Motor neuron (in vitro differentiated cells): ENCODE measurements at places on chromosomes 16 and 17. TPM values are rescaled to one million over a fixed set of nuclear protein-coding genes. Genes with fewer than 3 reads are reported as not detected.

DYNLRB2 gene
- not detected in 2 replicates for total RNA-seq

- no peak for ATAC-seq
These were observed 70.3 kb upstream of the MMP2 start for GRCh38 chr16:55408661-55409060.

CCT6B gene
- 2.2 and 3.4 TPM in 2 replicates for total RNA-seq

NCOR1 gene
- 51.0 and 62.7 TPM in 2 replicates for total RNA-seq

CES1 gene
- total RNA-seq = 12.3 and 19.9 TPM in 2 replicates

- no peak for ATAC-seq
These were observed 17.7 kb downstream of the ITGAL start for GRCh38 chr16:30490210-30490609.

SYT17 gene
- total RNA-seq = 4.6 and 5.3 TPM in 2 replicates

CRYBA1 gene
- total RNA-seq = not detected in 2 replicates

ULK2 gene
- total RNA-seq = 3.3 and 5.0 TPM in 2 replicates

GRCh38 chr16:57012353-57012752, 23.0 kb downstream of the NLRC5 start:
- no peak for ATAC-seq

- peak; percentile 95 for ATAC-seq
These were observed 18.0 kb upstream of the PMFBP1 start for GRCh38 chr16:72189865-72190371.

GRCh38 chr16:30374538-30374937, at the start of gene MYL11:
TSS of gene MYL11 (plus strand) at chr16:30374802. CDS start at chr16:30374858, 56 bp downstream.
- no peak for ATAC-seq

AANAT gene
- 0.18 and 0.33 TPM in 2 replicates for total RNA-seq

DNA sequence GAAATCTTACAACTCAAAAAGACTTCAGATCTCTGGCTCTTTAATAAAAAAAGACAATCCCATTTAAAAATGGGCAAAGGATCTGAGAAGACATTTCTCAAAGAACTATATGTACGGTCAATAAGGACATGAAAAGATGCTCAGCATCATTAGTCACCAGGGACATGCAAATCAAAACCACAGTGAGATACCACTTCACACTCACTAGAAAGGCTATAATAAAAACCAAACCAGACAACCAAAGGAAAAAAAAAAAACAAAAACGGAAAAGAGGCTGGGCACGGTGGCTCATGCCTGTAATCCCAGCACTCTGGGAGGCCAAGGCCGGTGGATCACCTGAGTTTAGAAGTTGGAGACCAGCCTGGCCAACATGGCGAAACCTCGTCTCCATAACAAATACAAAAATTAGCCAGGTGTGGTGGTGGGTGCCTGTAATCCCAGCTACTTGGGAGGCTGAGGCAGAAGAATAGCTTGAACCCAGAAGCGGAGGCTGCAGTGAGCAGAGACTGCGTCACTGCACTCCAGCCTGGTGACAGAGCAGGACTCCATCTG, 1.7 kb upstream of the NPIPB7 start:
- ATAC-seq = no peak

GRCh38 chr16:75593825-75594820, 27.9 kb downstream of the GABARAPL2 start:
- ATAC-seq = peak; percentile 93

DNA sequence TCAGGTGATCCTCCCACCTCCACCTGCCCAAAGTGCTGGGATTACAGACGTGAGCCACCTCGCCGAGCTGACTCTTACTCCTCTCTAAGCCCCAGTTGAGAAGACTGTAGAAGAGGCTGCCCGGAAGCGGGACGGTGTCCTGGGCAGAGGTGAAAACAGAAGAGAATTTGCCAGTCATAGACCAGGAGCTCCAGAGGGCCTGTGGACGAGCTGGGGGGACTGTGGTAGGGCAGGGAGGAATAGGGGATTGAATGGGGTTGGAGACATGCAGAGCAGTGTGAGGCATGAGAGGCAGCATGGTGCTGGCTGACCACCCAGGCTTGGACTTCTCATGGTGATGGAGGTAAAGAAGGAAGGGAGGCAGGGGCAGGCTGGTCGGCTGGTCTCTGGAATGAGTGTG, 17.1 kb upstream of the PHB1 start:
- no peak for ATAC-seq

GRCh38 chr16:65688301-65688700, 566.4 kb upstream of the CDH11 start:
- no peak for ATAC-seq

ZNF624 gene
- total RNA-seq = 7.0 and 7.2 TPM in 2 replicates

ZNRF1 gene
- 18.5 and 20.1 TPM in 2 replicates for total RNA-seq

DNA sequence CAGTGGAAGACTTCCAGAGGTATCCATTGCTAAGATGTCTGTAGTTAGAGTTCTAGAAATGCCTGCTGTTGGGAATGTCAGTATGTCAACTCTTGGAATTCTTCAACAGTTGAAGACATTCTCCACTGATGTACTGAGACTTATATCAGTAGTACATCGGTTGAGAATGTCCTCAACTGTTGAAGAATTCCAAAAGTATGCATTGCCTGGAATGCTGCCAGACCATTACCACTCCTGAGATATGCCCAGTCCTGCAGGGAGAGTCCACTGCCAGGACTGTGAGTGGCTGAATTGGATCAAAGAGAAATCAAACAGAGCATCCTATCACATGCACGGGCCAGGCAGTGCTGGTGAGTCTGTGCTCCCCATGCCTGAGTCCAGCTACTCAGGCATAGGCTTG, 42.0 kb downstream of the IL21R start:
- ATAC-seq = no peak

GRCh38 chr17:74659889-74660288, 36.4 kb upstream of the CD300E start:
- ATAC-seq = no peak

DNA sequence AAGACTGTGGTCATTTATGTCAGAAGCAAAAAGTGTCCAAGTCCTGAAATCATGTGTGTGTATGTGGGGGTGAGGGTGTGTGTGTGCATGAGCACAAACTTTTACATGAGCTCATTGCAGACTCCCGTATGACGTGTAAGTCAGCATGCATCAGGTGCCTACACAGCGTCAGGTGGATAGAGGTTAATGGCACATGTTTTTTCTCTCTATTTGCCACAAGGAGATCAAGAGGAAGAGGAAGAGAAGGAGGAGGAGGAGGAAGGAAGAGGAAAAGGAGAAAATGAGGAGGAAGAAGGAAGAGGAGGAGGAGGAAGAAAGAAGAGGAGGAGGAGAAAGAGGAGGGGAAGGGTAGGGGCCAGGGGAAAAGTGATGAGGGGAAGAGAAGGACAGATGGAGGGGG, 178.0 kb upstream of the DYNLRB2 start:
- no peak for ATAC-seq

NECAB2 gene
- 2.5 and 4.1 TPM in 2 replicates for total RNA-seq

CDRT4 gene
- 15.4 and 20.6 TPM in 2 replicates for total RNA-seq

GRCh38 chr17:58605986-58606385, 85.9 kb downstream of the TEX14 start:
- no peak for ATAC-seq

- peak; percentile 60 for ATAC-seq
These were observed 44.9 kb upstream of the DNAJA2 start for GRCh38 chr16:47018223-47018891.

CDH13 gene
- total RNA-seq = 9.8 and 10.3 TPM in 2 replicates
